ENCODE measurements at places on chromosomes 2 and 18.

DNA sequence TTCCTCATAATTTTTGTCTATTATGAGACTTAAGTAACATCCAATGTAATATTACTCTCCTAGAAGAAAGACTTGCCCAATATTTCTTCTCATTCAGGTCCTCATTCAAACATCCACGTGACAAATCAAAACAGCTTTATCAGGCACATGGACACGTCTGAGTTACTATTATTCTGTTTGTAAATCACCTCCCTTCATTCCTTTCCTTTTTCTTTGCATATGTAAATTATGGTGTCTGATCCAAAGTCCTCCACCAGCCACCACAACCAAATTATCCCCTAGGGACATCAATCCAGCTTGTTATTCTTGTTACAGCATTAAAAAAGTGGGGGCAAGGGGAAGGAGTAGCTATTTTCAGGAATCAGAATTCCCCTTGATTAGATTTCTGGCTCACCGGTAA is 7.1 kb downstream of the TMEM163 start:
- no peak for DNase-seq

DNA sequence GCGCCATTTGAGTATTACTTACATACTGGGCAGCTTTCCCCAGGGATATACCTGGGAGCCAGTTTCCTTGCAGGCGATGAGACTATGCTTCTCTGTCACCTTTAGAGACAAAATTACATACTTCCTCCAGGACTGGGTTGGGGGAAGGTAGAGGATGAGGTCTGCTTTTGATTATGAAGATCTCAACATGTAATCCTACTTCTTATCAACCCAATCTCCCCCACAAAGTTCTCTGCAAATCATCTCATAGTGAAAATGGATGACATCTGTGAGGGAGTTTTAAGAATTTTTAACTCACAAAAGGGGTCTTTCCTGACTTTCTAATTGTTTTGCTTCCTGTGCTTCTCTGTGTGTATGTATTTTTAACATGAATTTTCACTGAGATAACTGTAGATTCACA is 81.9 kb downstream of the TMEM131 start:
- DNase-seq, result no peak

- DNase-seq, result no peak
Measured at GRCh38 chr18:27855486-27855885, 321.4 kb downstream of the CDH2 start.

GRCh38 chr2:64035072-64035942 is 16.1 kb upstream of the VPS54 start:
- DNase-seq, result no peak

- no peak for DNase-seq
Measured at GRCh38 chr2:179861027-179861415, 391 bp downstream of the ZNF385B start.

- peak; percentile 68 for DNase-seq
Measured at GRCh38 chr2:100416935-100417710, at the start of gene CHST10. Gene CHST10, minus strand, starts transcription at chr2:100417668. Its CDS starts 10,993 bp downstream, at chr2:100406675.

DNA sequence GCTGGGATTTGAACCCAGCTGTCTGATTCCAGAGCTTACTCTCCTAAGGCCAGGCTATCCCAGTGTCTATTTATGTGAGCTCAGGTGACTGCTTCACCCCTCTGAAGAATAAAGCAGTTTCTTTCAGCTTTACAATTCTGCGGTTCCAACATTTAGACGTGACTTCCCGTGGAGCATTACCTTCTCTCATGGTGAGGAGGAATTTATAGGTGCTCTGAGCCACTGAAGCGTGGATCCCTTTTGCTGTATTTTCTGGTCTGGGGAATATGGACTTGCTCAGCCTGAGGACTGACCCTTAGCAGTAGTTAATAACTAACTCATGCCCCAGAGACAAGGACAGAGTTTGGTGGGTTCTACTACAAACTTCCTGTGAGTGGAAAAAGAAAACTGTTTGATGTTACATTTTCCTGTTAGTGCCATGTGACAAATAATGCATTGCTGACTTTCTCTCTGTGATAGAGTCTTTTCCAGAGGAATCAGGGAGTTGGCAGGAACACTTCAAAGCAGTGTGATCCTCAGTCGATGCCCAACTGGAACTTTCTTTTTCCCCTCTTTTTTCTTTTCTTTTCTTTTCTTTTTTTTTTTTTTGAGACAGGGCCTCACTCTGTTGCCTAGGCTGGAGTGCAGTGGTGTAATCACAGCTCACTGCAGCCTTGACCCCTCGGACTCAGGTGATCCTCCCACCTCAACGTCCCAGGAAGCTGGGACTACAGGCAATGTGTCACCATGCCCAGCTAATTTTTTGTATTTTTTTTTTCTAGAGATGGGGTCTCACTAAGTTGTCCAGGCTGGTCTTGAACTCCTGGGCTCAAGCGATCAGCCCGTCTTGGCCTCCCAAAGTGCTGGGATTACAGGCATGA is 21.9 kb downstream of the CASP10 start:
- DNase-seq, result no peak

DNA sequence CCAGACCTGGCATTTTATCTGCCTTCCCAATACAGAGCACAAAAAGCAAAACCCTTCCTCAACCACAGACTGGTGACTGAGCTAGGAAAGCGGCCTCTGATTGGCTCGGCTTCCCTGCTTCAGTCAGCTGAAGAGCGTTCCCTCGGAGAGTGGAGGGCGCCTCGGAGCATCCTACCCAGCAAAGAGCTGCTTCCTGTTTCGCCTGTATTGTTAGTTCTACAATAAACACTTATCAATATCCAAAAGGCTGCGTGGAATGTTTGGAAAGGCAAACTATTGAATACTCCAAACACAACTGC is 125.0 kb downstream of the CACNB4 start:
- no peak for DNase-seq

DNA sequence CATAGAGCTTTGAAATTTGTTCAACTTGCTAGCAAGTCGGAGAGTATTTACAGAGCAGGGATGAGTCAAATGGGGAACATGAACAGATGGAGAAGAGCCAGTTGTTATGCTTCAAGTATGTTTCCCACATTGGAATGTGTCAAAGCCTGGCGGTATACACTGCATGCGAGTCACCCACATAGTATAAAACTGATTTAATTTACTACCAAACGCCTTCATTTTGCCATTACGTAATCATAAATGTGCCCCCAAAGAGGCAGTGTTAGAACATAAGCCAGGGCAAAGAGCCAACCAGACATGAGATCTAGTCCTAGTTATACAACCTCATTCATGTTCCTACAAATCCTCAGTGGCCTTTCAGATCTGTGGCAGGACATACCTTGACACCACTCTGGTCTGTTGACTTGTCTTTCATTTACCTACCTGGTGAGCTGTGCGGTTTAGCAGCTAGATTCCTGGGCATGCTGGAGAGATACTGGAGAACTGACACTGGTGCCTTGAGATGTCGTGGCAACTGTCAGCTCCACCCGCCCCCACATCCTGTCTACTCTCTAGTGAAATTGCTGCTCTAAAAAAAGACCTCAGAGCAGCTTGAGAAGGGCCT is 21.7 kb upstream of the NRP2 start:
- DNase-seq, result no peak

DNA sequence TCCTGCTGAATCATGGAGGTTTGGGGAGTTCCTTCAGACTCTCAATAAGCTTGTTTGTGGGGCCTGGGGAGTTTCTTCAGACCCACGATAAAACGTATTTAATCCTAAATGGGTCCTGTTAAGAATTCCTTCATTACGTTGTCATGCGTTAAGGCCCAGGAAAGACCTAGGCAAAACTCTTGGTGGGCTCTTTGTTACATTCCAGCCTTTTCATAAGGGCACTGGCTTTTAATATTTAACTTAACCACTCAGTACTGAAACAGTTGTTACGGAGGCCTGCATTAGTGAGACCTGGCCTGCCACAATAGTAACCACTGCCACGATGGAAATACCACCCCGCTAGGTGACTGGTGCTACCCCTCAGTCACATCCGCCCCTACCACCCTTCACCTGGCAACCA is 17.5 kb upstream of the BIN1 start:
- no peak for DNase-seq

DNA sequence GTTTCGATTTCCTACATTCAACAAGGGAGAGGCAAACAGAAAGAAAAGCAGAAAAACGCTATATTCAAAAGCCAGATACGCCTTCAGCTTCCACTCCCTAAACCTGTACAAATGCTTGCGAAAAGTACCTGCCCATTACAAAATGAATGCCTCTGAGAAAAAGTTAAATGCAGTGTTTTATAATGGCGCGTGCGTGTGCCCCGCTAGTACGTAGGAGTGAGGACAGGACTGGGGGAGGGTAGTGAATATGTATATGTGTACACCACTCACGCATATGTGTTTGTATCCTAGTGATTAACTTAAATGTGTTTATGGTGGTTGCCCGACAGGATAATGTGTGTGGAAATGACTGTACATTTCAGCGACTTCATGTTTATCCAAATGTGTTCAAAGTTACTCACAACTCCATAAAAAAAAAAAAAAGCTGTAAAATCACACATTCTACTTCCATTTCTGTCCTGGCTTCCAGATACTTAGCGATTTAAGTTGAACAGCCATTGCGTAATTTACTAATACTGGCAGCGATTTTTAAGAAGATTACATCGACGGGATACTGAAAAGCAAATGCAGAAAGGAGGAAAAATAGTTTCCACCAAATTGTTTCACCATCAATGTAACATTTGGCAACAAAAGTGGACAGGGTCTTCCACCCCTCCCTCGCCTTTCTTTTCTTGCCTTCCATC is 1.3 kb downstream of the NEUROD1 start:
- no peak for DNase-seq

GRCh38 chr2:197740200-197740599 is 35.0 kb downstream of the MARS2 start:
- DNase-seq, result no peak
